ENCODE measurements at places on chromosomes 5 and 9.

DNA sequence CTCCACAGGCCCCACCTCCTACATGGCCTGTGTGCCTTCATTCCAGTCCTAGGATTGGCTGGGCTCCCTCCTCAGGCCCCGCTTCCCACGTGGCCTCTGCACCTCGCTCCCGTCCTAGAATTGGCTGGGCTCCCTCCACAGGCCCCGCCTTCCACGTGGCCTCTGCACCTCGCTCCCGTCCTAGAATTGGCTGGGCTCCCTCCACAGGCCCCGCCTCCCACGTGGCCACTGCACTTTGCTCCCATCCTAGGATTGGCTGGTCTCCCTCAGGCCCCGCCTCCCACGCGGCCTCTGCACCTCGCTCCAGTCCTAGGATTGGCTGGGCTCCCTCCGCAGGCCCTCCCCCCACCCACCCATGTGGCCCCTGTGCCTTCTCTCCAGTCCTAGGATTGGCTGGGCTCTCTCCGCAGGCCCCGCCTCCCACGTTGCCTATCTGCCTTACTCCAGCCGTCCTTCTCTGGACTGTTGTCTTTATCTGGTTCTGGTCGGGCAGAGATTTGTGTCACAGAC, 45.3 kb upstream of the CACNA1B start:
- DNase-seq: no peak

GRCh38 chr9:117869712-117870111, 165.5 kb downstream of the TLR4 start:
- no peak for DNase-seq

- no peak for DNase-seq
Measured at GRCh38 chr9:6708732-6709131, 49.0 kb upstream of the KDM4C start.

DNA sequence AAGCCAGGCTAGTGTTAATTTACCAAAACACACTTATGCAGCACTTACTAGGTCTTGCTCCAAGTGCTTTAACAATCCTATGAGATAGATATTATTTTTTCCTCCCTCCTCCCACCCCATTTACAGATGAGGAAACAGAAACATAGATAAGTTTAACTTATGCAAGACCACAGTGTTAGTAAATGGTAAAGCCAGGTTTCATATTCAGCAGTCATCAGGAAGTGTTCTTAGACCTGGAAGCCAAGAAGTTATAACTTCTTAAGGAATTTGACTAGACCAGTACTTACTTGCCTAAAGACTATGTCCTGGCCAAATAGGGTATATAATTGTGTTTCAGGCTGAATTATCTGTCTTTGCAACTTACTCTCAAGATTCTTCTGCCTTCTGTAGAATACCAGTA, 15.9 kb downstream of the ABHD17B start:
- DNase-seq: no peak

- no peak for DNase-seq
Measured at GRCh38 chr5:31783086-31783645, 144.2 kb downstream of the PDZD2 start.

DNA sequence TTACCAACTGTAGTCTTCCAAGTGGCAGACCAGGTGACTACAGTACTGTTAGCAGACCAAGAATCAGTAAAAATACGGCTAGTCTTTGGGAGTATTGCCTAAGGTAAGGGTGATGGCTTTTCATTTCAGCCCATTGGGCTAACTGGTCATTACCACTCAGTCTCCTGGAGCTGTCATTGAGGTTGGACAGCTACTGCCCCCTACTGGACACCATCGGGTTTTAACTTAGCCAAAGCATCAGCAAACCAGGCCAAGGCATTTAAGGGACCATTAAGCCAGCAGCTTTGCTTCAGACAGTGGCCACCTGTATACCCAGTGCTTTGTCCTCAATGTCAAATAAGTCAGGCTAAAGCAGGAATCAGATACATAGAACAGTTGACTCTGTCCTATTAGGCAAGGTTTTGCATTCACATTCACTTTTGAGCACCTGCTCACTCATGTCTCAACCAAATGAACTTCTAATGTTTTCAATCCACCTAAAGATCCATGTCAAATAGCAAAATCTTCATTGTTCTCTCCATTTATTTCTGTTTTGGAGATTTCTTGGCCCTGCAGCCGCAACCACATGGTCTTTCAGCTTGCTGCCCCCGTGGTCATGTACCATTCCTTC, 117.2 kb downstream of the INVS start:
- peak; percentile 75 for DNase-seq

DNA sequence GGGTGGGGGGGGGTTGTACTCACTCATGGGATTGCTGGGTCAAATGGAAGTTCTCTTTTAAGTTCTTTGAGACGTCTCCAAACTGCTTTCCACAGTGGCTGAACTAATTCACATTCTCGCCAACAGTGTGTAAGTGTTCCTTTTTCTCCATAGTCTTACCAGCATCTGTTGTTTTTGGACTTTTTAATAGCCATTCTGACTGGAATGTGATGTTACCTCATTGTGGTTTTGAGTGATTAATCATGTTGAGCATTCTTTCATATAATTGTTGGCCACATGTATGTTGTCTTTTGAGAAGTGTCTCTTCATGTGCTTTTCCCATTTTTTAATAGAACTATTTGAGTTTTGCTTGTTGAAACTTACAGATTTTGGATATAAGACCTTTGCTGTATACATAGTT, 94.9 kb upstream of the PLPPR1 start:
- DNase-seq: peak; percentile 20

GRCh38 chr5:147576646-147577535, 67.0 kb upstream of the DPYSL3 start:
- DNase-seq: peak; percentile 46

DNA sequence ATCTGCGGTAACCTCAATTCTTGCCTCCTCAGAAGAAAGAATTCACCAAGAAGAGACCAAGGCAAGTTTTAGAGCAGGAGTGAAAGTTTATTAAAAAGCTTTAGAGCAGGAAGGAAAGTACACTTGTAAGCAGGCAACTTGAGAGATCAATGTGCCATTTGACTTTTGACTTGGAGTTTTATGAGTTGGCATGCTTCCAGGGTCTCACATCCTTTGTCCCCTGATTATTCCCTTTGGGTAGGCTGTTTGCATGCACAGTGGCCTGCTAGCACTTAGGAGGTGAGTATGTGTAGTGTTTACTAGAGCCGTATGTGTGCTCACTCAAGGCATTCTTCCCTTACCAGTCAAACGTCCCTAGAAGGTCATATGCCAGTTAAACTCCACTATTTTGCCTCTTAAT, 111.0 kb upstream of the RAI14 start:
- no peak for DNase-seq

- DNase-seq: no peak
Measured at GRCh38 chr5:160020266-160020770, 11.4 kb downstream of the TTC1 start.

GRCh38 chr5:15647251-15647650, 147.3 kb downstream of the FBXL7 start:
- no peak for DNase-seq

- no peak for DNase-seq
Measured at GRCh38 chr5:164336276-164336675, 830.9 kb downstream of the MAT2B start.

- DNase-seq: no peak
Measured at GRCh38 chr9:105436783-105437182, 11.1 kb upstream of the FSD1L start.

GRCh38 chr5:10866913-10867312, 105.9 kb upstream of the DAP start:
- no peak for DNase-seq

GRCh38 chr5:73686912-73687311, 60.9 kb downstream of the ARHGEF28 start:
- DNase-seq: no peak

DNA sequence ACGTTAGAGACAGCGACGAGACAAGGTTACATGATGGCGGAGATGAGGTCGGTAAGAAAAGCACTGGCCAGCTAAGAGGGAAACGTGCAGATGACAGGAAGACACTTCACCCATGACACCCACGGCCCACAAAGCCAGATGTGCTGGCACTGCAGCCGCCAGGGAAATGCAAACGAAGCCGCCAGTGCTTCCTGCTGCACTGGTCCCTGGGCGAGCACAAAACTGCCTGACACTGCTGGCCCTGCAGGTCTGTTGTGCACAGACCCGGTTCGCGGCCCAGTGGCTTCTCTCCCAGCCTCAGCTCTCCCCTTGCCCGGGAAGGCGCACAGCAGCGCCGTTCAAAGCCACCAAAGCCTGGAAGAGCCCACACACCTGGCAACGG, 20.3 kb downstream of the QSOX2 start:
- DNase-seq: no peak

GRCh38 chr5:51990241-51990640, 607.0 kb downstream of the ISL1 start:
- DNase-seq: no peak

GRCh38 chr5:115599502-115599901, 2.8 kb downstream of the TICAM2 start:
- peak; percentile 47 for DNase-seq

GRCh38 chr5:163943546-163943945, 438.1 kb downstream of the MAT2B start:
- DNase-seq: no peak

DNA sequence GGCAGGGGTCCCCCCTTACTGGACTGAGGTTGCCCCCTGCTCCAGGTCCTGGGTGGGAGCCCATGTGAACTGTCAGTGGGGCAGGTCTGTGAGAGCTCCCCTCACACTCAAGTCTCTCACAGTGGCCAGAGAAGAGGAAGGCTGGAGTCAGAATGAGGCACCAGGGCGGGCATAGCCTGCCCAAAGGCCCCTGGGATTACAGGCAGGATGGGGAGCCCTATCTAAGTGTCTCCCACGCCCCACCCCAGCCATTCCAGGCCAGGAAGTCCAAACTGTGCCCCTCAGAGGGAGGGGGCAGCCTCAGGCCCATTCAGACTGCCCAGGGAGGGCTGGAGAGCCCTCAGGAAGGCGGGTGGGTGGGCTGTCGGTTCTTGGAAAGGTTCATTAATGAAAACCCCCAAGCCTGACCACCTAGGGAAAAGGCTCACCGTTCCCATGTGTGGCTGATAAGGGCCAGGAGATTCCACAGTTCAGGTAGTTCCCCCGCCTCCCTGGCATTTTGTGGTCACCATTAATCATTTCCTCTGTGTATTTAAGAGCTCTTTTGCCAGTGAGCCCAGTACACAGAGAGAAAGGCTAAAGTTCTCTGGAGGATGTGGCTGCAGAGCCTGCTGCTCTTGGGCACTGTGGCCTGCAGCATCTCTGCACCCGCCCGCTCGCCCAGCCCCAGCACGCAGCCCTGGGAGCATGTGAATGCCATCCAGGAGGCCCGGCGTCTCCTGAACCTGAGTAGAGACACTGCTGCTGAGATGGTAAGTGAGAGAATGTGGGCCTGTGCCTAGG, at the start of gene CSF2:
Gene CSF2 (plus strand): TSS at position 559 of the 783 bp plus-strand sequence. CDS start 35 bp downstream, at position 594.
- peak; percentile 22 for DNase-seq

- peak; percentile 12 for DNase-seq
Measured at GRCh38 chr9:75892216-75892911, 1.9 kb downstream of the PCSK5 start.

DNA sequence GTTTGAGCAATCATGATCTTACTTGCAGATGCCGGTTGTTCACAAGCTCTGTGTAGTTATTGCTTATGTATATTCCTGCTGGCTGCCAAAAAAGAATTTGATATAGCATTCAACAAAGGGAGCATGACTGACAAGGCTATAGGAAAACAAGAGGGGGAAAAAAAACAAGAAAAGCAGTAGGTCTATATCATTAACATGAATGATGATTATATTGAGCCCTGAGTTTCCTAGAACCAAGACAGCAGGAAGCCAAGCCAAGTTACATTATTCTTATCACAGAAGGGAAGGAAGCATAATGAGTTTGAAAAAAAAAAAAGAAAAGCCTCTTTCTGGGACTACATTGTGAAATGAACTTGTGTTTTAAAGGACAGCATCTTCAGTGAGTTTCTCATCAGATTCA, 41.0 kb downstream of the TSTD2 start:
- DNase-seq: no peak

- DNase-seq: no peak
Measured at GRCh38 chr9:116355153-116355921, 201.7 kb downstream of the PAPPA start.

GRCh38 chr9:90867101-90867500, 65.5 kb downstream of the SYK start:
- DNase-seq: no peak

DNA sequence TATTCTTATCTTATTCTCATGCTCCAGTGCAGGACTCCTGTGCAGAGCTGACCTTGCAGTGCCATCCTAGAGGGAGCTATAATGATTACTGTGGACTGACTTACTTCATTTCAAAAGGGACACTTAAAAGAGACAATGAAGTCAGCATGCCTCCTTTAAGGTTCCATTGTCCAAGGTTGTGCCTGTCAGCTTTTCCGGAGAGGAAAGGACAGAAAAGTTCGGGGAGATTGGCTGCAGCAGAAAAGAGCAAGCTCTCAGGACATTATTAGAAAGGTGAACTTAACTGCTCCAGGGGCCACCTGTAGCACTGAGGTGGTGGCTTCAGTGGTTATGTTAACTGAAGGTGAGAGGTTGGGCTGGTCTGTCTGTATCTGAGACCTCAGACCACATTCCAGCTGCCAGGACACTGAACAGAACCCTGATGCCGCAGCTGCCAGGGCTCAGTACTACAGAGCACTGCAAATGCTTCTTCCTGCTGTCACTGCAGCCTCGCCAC, 112.9 kb downstream of the ST8SIA4 start:
- no peak for DNase-seq

GRCh38 chr9:1536522-1537170, 478.5 kb upstream of the SMARCA2 start:
- no peak for DNase-seq

DNA sequence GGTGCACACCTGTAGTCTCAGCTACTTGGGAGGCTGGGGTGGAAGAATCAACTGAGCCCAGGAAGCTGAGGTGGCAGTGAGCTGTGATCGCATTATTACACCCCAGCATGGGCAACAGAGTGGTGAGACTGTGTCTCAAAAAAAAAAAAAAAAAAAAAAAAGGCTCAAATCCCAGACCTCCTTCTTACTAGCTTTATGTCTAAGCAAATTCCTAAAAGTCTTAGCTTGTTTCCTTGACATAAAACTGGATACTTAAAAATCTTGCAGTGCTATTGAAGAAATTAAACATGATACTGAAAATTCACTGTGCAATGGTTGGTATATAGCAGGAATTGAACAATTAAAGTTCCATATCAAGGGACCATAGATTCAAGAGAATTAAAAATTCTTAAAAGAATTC, 45.0 kb downstream of the PCDHGC5 start:
- no peak for DNase-seq

DNA sequence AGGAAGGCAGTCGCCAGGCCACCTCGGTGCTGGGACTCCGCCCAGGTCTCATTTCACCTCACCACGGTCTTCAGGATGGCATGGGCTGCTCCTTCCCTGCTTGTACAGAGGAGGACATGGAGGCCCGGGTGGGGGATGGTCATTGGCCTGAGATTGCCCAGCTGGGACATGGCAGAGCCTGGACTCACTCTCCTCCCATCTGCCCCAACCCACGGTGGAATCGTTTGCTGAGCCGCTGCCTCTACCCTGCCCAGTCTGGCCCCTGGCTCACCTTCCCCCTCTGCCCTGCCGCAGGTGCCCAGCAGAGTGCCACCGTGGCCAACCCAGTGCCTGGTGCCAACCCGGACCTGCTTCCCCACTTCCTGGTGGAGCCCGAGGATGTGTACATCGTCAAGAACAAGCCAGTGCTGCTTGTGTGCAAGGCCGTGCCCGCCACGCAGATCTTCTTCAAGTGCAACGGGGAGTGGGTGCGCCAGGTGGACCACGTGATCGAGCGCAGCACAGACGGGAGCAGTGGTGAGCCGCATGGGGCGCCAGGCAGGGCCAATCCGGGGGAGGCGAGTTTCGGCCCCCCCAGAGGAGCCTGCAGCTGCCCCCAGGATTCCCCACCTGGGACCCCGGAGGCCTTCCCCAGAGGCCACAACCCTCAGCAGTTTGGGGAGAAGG, 36.7 kb downstream of the HK3 start:
- no peak for DNase-seq
